ENCODE measurements at places on chromosomes 5 and 9.

DNA sequence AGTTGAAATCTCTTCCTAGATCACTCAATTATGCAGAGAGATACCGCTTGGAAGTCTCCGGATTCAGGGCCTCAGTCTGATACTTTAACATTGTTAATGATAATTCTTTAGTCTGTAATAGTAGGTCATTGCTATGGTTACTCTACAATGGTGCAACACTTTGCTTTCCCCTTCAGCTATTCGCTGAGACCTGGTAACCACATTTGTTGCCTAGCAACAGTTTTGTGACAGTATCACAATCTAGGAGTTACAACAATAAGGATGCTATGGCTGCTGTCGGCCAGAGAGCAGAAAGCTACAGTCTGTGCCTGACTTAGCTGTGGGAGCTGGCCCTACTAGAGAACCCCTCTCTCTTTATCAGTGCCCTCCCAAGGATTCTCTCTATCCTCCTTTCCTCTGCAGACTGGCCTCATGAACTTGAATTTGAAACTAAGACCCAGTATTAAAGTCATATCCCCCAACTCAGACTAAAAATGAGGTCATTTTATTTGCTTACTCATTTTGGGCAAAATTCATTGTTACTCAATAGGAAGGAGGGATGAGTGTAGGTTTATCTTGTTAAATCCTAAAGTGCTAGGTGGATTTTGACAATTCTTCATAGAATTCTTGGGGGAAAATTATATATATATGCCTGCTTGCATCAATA is 39.3 kb downstream of the NR2F1 start:
- no peak for DNase-seq

DNA sequence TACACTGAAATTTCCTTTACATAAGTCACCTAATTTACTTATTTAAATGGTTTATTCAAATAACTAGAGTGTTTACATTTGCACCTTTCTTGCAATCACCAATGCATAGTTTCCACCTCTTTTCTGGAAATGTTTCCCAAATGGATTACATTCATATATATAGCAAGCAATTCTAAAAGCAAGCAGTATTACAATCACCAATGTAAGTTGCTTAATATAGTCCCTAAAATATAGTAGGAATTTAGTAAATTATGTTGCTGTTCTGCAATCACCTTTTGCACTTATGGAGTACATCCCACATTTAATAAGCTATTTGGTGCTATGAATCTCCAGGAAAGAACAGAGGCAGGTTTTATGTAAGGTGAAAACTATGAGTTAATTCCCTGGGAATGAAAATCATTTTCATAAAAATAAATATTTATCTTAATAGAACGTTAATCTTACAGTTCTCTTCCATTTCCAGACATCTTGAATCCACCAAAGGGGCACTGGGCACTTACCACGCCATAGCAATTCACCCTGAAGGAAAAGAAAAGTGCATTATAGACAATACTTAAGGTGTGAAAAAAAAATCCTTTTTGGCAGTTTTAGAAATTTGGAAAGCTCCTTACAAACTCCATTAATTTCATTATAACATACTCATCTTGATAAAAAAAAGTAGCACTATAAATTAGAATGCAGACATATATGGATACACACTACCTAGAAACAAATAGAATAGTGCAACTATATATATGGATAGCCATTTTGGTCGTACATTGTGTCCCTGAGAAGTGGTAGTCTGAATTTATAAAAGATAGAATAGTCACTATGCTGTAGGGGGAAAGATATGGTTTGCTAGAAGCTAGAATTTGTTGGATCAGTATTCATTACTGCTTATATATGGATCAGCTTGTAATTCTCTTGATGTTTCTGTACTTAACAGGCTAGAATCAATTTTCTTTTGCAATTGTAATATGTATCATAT is 47.1 kb downstream of the ALDH1A1 start:
- DNase-seq, result no peak

DNA sequence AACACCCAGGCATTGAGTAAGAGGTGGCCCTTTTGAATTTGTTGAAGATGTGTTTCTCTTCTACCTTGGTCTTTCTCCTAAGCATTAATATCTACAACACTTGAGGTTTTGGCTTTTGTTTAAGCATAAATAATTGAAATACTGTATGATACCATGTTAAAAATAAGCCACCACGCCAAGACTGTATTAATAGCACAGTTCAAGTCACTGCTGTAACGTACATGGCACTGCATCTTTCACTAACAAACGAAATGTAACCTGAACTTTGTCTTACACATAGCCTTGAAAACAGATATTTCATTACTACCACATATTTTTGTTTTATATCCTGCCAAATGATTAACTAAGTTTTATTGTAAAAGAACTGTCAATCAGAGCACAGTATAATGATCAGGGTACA is 112.8 kb downstream of the MLLT3 start:
- no peak for DNase-seq

DNA sequence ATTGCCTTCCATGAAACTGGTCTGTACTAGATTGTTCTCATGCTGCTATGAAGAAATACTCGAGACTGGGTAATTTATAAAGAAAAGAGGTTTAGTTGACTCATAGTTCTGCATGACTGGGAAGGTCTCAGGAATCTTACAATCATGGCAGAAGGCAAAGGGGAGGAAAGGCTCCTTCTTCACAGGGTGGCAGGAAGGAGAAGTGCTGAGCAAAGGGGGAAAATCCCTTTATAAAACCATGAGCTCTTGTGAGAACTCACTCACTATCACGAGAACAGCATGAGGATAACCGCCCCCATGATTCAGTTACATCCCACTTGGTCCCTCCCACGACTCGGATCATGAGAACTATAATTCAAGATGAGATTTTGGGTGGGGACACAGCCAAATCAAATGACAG is 163.2 kb downstream of the RFK start:
- DNase-seq, result no peak

- no peak for DNase-seq
Observed at GRCh38 chr9:132042324-132042723, 37.3 kb downstream of the MED27 start.
